Activated naive CD8-positive, alpha-beta T cell treated with anti-CD3 and anti-CD28 coated beads, Interleukin-2, amount 10 ng/mL, durations not matched to agents 7 days and 5 days (primary cell): ENCODE measurements at places on chromosomes 11 and 22. TPM values are rescaled to one million over a fixed set of nuclear protein-coding genes. Genes with fewer than 3 reads are reported as not detected.

- no peak overlapping the region for H3K4me3 ChIP-seq
- H3K27me3 ChIP-seq, result no peaks in the 10 kb centered on the region
- no peak overlapping the region for H3K27ac ChIP-seq
- peaks cover 14% of the 10 kb centered on the region for H3K4me1 ChIP-seq
- no peak for DNase-seq
- peaks cover 19% of the 10 kb centered on the region for H3K36me3 ChIP-seq
Measured at GRCh38 chr11:64258356-64258755, 7.0 kb downstream of the PLCB3 start.

DNA sequence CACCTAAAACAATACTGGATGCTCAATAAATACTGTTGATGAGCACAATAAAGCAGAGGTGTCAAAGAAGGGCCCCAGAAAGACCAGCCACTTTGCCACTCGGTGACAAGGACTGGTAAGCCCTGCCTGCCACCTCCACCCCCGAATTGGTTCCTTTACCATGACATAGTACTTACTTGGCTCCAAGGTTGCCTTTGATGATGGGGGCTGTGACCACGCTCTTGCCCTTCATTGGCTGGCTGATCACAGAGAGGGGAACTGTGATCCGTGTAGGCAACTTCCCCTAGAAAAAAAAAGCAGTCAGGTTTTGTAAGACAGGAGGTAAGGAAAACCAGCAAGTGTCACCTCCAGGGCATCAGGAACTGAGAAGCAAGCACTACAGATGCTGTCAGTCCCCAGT lies 29.7 kb downstream of the NFRKB start:
- H3K4me1 ChIP-seq, result peaks cover 14% of the 10 kb centered on the region
- DNase-seq, result no peak
- H3K27ac ChIP-seq, result peak overlapping the region; percentile 11
- H3K27me3 ChIP-seq, result no peaks in the 10 kb centered on the region

- no peaks in the 10 kb centered on the region for H3K27me3 ChIP-seq
- no peak for DNase-seq
- no peak overlapping the region for H3K27ac ChIP-seq
- peaks cover 13% of the 10 kb centered on the region for H3K36me3 ChIP-seq
Measured at GRCh38 chr22:17641269-17641668, 2.7 kb downstream of the BCL2L13 start.

DNA sequence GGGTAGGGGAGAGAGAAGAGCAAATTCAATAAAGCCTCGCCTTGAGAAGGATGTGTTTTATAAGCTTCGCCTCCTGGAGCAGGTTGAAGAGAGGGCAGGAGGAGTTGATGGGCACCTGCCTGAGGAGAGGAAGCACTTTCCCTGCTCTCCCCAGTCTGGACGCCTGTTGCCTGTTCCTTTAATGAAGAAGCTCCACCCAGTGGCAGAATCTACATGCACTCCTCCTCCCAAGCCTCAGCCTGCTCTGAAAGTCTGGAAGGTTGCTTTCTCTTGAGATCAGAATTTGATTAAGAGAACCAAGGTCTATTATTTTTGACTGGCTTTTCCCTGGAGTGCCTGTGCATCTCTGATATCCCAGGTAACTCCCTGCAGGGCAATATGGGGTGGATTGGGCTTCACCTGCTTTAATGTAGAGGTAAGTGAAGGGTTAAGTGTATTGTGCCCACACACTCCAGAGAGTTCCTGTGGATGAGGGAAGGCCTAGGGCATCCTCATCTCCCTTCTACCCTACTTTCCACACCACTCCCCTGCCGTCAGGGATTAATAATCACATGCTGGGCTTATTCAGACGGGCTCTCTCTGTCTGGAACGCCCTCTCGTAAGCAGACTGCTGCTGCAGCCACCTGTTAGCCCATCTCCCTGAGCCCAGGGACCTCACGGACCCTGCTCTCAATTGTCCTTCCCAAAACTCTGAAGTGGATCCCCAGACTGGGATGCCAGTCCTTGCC lies 22.3 kb downstream of the NTM start:
- no peak overlapping the region for H3K27ac ChIP-seq
- no peaks in the 10 kb centered on the region for H3K4me1 ChIP-seq
- no peak for DNase-seq
- H3K4me3 ChIP-seq, result no peak overlapping the region
- H3K27me3 ChIP-seq, result no peaks in the 10 kb centered on the region

DNA sequence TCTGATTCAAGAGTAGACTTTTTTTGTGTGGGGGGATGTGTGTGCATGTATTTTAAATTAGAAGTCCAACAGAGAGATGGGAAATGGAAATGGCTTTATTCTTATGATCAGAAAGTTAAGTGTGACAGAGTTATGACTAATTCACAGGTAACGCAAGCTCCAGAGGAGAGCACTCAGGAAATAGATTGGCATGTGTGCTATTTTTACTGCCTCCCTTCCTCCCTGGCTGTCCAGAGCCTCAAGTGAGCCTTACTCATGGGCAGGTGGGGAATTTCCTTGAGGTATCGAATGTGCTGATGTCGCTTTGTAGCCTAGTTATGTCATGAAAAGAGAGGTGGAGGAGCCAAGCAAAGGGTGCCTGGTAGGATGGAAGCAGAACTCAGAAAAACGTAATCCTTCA lies 70.3 kb upstream of the BDNF start:
- no peaks in the 10 kb centered on the region for H3K27me3 ChIP-seq
- H3K27ac ChIP-seq, result no peak overlapping the region
- H3K36me3 ChIP-seq, result no peaks in the 10 kb centered on the region
- DNase-seq, result no peak
- no peak overlapping the region for H3K4me3 ChIP-seq

GRCh38 chr11:128852327-128853023 lies 14.6 kb downstream of the KCNJ1 start:
- no peak overlapping the region for H3K4me3 ChIP-seq
- DNase-seq, result no peak
- H3K4me1 ChIP-seq, result peaks cover 4% of the 10 kb centered on the region
- H3K27me3 ChIP-seq, result no peaks in the 10 kb centered on the region

- DNase-seq, result no peak
- H3K27me3 ChIP-seq, result no peaks in the 10 kb centered on the region
Measured at GRCh38 chr11:93054881-93055280, 85.4 kb downstream of the MTNR1B start.

DNA sequence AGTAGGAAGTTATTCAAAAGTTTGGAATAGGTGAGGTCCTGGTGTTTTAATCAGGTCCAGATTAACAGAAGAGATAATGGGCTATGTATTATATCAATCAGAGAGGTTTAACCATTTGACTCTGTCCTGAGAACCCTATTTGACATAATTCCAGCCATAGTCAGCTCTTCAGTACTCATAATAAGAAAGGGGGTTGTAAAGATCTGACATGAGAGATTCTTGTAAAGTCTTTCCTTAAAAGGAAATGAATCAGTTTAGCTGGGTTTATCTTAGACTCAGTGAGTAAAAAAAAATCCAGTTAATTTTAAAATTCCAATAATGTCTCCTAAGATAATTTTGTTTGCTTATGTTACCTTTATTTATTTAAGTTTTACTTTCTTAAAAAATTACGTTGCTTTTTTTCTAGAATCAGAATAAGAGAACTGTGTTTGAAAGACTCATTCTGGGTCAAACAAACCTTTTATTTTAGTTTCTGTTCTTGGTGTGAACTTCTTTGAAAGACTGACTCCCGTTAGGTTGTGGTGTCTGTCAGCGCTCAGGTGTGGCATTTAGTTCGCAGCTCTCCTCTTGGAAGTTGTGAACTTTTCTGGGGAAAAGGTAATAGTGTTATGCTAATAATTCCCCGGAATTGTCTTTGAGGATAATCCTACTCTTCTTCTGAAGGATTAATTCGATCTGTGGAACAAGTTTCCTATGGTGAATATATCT lies 20.5 kb downstream of the NUCB2 start:
- no peak for DNase-seq
- H3K4me3 ChIP-seq, result peak overlapping the region; percentile 47
- peak overlapping the region; percentile 13 for H3K27ac ChIP-seq
- H3K27me3 ChIP-seq, result no peaks in the 10 kb centered on the region
- H3K4me1 ChIP-seq, result peaks cover 32% of the 10 kb centered on the region

GRCh38 chr11:122439866-122440810 lies 215.4 kb upstream of the UBASH3B start:
- peaks cover 17% of the 10 kb centered on the region for H3K27me3 ChIP-seq
- H3K36me3 ChIP-seq, result no peaks in the 10 kb centered on the region
- H3K27ac ChIP-seq, result no peak overlapping the region
- H3K4me1 ChIP-seq, result no peaks in the 10 kb centered on the region
- H3K4me3 ChIP-seq, result no peak overlapping the region
- no peak for DNase-seq

GRCh38 chr22:24185001-24185500 lies 3.8 kb downstream of the SUSD2 start:
- H3K27ac ChIP-seq, result no peak overlapping the region
- H3K4me3 ChIP-seq, result no peak overlapping the region
- no peaks in the 10 kb centered on the region for H3K27me3 ChIP-seq
- peaks cover 1% of the 10 kb centered on the region for H3K4me1 ChIP-seq

- DNase-seq, result peak; percentile 30
- peaks cover 86% of the 10 kb centered on the region for H3K4me1 ChIP-seq
- peak overlapping the region; percentile 86 for H3K27ac ChIP-seq
- no peaks in the 10 kb centered on the region for H3K27me3 ChIP-seq
- no peak overlapping the region for H3K4me3 ChIP-seq
Measured at GRCh38 chr11:118010738-118011461, 24.7 kb downstream of the IL10RA start.

DNA sequence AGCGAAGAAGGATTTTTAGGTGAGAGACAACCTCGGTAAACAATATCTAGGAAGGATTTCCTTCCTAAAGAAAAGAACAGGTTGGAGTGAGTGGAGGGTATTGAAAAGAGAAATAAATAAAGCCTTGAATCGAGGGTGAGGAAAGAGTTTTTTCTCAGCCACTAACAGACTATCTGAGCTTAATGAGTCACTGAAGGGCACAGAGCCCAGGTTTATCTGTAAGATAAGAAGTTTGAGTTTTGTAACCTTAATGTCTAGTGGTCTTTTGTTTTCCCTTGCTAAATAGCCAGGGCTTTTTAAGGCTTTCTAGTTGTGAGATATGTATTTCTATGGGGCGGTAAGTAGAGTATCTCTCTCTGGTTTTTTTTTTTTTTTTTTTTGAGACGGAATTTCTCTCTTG lies 394.5 kb upstream of the KIRREL3 start:
- H3K4me3 ChIP-seq, result no peak overlapping the region
- no peak for DNase-seq
- H3K4me1 ChIP-seq, result no peaks in the 10 kb centered on the region

DNA sequence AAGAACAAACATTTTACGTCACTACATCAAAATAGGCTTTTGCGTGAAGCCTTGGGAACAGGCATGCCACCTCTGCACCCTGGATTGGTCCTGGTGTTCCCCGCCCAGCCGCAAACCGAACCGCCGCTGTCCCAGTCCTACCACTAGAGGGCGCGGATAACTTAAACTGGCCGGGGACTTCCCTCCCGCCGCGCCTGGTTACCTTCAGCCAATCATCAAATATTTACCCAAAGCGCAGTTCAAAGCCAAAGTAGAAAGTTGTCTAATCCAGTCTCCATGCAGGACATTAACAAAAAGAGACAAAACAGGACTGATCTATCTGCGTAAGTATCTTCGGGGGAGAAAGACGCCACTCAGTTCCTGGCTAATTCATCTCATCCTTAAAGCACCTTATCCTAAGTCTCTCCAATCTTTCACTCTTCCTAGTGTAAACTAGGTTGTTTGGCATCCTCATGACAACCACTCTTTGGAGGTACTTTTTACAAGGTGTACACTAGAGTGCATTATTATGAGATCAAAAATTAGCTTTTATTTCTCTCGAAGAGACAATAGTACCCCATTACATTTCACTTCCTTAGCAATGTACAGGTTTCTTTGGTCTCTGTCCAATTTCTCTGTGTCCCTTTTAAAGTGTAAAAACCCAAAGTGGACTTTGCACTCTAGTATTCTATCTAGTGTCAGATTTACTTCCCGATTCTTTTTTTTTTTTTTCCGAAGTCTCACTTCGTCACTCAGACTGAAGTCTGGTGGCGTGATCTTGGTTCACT lies 3.9 kb upstream of the CRY2 start:
- H3K4me3 ChIP-seq, result peak overlapping the region; percentile 75
- H3K4me1 ChIP-seq, result peaks cover 27% of the 10 kb centered on the region
- no peaks in the 10 kb centered on the region for H3K36me3 ChIP-seq
- DNase-seq, result peak; percentile 82
- H3K27me3 ChIP-seq, result peaks cover 19% of the 10 kb centered on the region

GRCh38 chr11:19995145-19995544 lies 165.1 kb downstream of the DBX1 start:
- H3K4me1 ChIP-seq, result no peaks in the 10 kb centered on the region
- no peaks in the 10 kb centered on the region for H3K36me3 ChIP-seq
- peaks cover 4% of the 10 kb centered on the region for H3K27me3 ChIP-seq

- H3K27me3 ChIP-seq, result peaks cover 32% of the 10 kb centered on the region
- no peak overlapping the region for H3K27ac ChIP-seq
- peak overlapping the region; percentile 67 for H3K4me3 ChIP-seq
- DNase-seq, result peak; percentile 71
- no peaks in the 10 kb centered on the region for H3K36me3 ChIP-seq
Measured at GRCh38 chr11:3642071-3642951, 519 bp upstream of the ART5 start.

DNA sequence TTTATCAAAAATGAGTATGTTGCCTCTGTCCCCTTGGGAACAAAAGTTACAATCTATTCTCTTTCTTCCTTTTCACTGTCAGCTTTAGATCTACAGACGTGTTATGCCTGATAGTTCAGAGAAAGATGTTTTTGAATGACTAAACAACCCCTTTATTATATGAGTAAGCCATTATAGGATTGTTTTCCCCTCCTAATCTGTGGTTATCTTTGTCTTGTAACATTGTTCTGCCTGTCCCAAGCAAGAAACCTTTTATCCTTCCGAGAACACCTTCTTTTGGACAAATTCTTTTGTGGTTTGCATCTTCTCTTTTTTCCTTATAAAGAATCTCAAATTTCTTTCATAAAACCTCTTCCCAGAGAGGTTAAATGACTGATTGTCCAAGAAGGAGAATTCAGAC lies 208.4 kb downstream of the DDX10 start:
- no peak for DNase-seq
- peaks cover 5% of the 10 kb centered on the region for H3K36me3 ChIP-seq
- peaks cover 24% of the 10 kb centered on the region for H3K4me1 ChIP-seq

DNA sequence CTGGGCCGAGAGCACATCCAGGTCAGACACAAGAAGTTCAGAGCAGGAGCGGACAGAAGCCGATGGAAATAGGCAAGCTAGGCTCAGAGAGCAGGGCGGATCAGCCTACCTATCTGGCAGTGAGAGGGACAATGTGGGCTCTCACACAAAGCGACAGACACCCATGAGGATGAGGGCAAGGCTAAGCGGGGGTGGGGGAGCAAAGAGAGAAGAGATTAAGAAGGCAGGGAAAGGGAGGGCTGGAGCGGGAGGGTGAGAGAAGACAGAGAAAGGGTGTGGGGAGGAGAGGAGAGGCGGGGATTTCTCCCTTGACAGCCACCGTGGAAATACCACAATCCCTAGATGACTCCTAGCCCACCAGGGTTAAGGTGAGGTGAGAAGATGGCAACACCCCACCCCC lies 57.9 kb downstream of the BUD13 start:
- H3K36me3 ChIP-seq, result no peaks in the 10 kb centered on the region
- H3K27me3 ChIP-seq, result peaks cover 10% of the 10 kb centered on the region
- no peak for DNase-seq

ACER3 gene
- 13.2 TPM for total RNA-seq

IL10RA gene
- 304 TPM for total RNA-seq

MOGAT2 gene
- not detected for total RNA-seq

CHRM1 gene
- total RNA-seq, result not detected

MMP13 gene
- total RNA-seq, result not detected

PKDREJ gene
- total RNA-seq, result not detected

C11orf54 gene
- total RNA-seq, result 29.2 TPM

CABP7 gene
- not detected for total RNA-seq

OR5A1 gene
- total RNA-seq, result not detected

KDELR3 gene
- total RNA-seq, result 1.4 TPM
